AG08395 (cell line): ENCODE measurements at places on chromosomes 13 and 19.

DNA sequence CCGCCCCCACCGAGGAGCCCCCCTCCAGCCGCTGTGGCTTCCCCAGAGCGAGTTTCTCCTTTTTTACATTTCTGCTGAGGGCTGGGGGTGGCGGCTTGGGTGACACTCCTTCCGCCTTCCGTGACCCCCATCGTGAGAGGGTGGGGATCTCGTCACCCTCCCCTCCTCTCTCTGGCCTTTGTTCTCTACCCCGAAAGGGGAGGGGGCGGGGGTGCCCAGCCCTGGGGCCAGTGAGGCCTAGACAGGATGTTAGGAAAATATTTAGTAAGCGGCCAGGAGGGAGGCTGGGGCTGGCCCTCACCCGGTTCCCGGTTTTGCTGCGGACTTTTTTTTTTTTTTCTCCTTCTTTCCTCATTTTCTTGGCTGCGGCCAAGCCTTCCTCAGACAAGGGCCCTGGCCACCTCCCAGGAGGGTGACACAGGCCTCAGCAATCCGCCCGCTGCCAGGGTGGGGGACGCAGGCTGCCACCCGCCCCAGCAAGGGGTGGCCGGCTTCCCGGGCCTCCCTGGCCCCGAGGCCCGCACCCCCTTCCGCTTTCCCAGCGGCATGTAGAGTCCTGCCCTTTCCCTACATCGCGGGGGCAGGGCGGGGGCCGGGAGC lies 3.9 kb downstream of the MIDN start:
- DNase-seq, result peak; percentile 72

GRCh38 chr19:31656507-31656906 lies 307.3 kb upstream of the TSHZ3 start:
- DNase-seq, result no peak

- DNase-seq, result no peak
Measured at GRCh38 chr19:50515168-50515561, 1.5 kb upstream of the ASPDH start.

DNA sequence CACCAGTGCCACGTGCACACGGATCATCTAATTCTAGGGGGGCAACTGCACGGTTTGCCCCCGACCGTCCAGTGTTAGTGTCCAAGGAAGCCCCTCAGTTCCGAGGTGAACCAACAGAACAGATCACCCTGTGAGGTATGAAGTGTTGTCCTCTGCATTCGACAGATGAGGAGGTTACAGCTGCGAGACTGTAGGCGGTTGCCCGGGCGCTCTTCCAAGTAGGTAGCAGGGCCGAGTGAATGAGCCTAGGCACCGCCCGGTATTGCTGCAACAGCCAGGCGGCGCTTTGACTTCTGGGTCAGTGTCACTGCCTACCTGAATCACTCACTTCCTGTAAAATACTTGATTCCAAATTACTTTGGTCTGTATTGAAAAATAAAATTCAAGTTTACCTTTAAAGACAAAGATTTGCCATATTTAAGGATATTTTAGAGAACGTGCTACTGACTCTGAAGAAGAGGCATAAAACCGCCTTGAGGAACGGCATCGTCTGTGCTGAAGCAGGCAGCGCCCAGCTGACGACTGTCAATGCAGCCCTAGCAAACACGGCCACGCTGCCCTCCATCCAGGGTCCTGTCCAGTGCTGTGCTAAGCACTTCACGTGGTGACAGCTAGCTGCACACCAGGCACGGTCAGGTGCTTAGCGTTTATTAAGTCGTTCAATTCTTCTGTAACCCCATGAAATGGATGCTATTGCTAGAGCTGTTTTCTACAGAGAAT lies 19.3 kb upstream of the RASA3 start:
- no peak for DNase-seq

GRCh38 chr13:113562844-113563243 lies 21.7 kb upstream of the TFDP1 start:
- no peak for DNase-seq

- DNase-seq, result no peak
Measured at GRCh38 chr19:38264486-38265212, at the start of gene SPINT2. Gene SPINT2 (plus strand): TSS chr19:38264573. CDS start chr19:38264893, 320 bp downstream.

DNA sequence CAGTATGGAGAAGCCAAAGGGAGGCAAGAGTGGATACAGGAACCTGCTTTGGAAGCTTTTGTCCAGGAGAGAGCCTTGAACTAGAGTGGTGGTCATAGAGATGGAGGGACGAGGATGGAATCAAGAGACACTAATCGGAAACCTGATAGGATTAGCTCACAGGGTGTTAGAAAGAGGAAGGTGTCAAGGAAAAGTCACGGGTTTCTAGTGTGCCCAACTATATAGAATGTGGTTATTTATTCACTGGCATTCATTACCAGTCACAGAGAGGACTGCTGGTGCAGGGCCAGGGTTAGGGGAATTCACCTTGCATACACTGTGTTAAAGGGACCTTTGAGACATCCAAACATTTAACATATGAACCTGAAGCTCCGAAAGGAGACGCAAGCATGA lies 43.4 kb upstream of the URAD start:
- no peak for DNase-seq

GRCh38 chr13:33119022-33119781 lies 103.0 kb downstream of the KL start:
- DNase-seq, result no peak

GRCh38 chr19:13987101-13987890 lies 18.8 kb downstream of the RFX1 start:
- DNase-seq, result no peak

DNA sequence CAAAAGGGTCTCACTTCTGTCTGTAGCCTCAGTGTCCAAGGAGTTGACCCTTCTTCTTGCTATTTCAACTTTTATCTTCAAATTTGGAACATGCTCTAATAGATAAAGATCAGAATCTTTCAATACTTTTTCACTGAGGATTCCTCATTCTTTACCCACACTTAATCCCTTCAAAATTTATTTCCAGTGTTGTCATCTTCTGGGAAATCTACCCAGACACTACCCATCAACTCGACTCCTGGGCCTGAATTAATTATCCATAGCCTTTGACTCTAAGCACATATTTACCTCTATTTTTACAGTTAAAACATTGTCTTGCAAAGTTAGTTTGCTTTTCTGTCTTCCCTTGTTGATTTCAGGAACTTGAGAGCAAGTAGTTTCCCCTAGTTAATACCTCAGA lies 1022.5 kb downstream of the PCDH9 start:
- DNase-seq, result no peak

DNA sequence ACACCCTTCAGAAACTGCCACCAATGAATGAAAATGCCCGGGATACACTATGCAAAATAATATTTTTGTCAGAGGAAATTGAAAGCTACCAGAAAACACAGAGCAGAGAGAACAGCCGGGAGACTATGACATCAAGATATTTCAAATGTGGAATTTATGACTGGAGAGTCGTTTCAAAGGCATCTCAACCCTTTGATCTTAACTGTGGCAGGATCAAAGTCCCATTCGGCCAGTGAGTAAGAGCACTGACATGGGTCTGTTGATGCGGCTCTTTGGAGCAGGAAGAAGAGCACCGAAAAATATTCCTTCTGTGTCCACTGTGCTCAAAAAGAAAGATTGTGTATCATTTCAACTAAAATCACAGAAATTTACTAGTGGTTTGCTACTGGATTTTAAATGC lies 201.9 kb downstream of the RFC3 start:
- no peak for DNase-seq

- DNase-seq, result no peak
Measured at GRCh38 chr13:94917824-94918223, 205.5 kb upstream of the SOX21 start.

DNA sequence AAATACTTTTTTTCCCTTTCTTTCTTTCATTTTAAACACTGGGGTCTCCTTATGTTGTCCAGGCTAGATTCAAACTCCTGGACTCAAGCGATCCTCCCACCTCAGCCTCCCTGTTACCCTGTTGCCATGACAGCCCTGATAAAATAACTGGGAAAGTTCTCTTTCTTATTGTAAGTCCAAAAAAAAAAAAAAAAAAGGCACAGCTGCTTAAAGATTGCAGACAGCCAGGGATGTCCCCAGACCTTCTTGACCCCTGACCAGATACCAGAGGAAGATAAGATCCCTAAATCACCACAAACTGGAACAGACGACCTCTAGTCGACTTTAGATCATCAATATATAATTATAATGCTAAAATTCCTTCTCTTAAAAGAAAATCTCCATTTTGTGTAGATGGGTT lies 1.1 kb upstream of the MVB12A start:
- no peak for DNase-seq

DNA sequence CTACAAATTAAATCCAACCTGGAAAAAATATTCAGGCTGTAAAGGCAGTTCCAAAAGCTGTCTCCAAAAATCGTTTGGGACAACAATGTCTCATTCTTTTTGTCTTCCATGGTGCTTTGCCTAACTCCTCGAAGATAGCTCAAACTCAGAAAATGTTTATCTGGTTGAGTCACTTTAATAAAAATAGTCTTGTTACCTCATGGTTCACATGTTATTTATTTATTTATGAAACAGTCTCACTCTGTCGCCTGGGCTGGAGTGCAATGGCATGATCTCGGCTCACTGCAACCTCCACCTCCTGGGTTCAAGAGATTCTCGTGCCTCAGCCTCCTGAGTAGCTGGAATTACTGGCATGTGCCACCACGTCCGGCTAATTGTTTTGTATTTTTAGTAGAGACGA lies 4.9 kb upstream of the BRD4 start:
- DNase-seq, result peak; percentile 62

DNA sequence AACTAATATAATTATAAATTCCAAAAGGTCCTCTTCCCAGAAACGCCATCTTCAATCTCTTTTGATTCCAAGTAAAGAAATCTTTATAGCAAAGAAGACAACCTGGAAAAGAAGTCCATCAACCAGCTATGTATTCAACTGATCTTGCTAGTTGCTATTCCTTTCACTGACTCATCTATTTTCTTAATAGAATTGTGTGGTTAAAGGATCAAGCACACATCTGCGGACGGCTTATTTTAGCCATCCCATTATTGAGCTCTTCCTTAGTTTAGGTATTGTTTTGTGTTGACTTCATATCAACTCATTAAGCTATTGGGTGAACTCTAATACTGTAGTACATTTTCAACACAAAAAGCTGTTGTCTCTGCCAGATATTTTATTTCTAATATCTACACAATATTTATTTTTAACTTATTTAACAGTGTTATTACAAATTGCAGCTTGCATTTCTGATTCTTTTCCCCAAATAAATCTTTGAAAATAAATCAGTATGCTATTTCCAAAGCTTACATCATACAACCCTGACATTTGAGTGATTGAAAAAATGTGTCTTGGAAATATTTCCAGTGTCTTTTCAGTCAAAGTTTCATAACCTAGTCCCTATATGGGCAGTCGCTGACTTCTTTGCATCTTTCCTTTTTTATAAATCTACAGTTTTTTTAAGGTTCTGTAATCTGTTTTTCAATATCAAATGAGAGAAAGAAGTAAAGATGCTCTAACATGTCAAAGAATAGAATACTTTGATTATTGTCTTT lies 158.8 kb upstream of the SPRY2 start:
- no peak for DNase-seq

DNA sequence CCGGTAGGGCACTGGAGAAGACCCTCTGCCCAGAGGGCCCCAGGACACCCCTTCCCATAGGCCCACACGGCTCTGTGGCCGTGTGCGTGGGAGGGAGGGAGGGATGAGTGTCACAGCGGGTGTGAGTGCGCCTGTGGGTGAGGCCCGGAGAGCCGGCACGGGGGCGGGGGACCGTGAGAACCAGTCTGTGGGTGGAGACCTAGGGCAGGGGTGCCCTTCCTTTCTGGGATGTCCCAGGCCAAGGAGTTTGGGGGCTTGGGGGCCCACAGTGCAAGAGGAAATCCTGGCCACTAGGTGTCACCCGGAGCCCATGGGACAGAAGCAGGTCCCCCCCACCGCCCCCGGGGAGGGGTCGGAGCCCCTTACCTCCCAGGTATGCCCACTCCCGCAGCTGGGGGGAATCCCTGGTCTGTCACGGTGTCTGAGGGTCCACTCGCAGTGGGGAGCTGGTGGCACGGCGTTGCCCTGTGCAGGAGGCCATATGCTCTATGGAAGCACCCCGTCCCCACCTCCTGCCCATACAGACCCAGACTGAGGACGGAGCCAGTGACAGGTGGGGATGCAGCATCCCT lies 16.0 kb upstream of the SLC7A10 start:
- peak; percentile 31 for DNase-seq
